ENCODE measurements at places on chromosomes 3 and 15.

- DNase-seq, result no peak
Observed at GRCh38 chr15:85314146-85314545, 66.3 kb upstream of the AKAP13 start.

GRCh38 chr15:101001056-101001455, 81.9 kb downstream of the LRRK1 start:
- no peak for DNase-seq

- no peak for DNase-seq
Observed at GRCh38 chr15:77706482-77707244, 74.0 kb upstream of the LINGO1 start.

GRCh38 chr3:160695003-160695402, 18.0 kb downstream of the ARL14 start:
- DNase-seq, result no peak

DNA sequence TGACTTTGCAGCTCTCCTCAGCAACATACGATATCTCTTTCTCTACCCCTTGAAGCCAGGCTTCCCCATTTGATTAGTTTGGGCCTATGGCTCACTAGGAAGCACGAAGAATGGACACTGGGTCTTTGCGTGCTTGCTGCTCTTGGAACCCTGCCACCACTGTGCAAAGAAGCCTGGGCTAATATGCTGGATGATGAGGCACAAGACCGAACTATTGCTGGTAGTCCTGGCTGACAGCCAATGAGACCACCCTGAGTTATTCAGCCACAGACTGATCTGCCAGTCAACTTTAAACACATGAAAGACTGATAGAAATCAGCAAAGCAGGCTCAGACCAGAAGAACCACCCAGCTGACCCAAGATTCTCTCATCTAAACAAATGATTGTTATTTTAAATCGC, 250.3 kb downstream of the CBLB start:
- DNase-seq, result no peak

GRCh38 chr3:193782276-193782647, 189.3 kb downstream of the OPA1 start:
- DNase-seq, result no peak

DNA sequence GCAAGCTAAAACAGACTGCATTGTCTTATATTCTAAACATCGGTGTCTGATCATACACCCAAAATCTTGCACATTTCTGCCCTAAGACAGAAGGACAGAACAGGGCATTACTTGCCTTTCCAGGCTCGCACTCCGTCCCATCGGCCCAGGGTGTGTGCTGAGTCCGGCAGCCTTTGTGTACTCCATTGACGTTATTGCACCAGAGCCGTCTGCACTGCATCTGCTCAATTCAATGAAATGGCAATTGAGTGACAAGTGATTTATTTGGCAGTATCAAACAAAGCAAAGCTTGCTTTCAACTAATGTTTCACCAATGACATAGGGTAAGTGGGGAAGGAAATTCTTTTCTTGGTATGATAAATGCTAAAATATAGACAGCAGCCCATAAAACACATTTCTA, 40.0 kb downstream of the ADAMTS9 start:
- DNase-seq, result no peak

- peak; percentile 38 for DNase-seq
Observed at GRCh38 chr15:64651601-64652191, 123.7 kb downstream of the RBPMS2 start.

GRCh38 chr15:63983061-63983711, 63.1 kb downstream of the DAPK2 start:
- DNase-seq, result no peak

DNA sequence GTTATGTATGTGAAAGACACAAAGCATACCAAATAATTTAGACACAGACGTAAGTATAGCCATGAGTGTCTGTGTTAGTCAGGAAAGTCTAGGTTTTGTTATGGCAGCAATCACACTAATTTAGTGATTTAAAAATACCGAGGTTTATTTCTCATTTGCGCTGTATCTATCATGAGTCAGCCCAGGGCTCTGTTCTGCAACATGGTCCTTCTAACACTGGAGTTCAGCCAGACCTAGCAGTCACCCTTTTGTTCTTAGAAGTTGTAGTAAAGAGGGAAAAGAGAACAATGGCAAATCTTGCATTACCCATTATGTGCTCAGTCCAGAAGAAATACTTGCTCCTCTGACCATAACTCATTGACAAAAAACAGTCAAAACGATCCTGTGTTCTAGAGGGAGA, 311.5 kb downstream of the NLGN1 start:
- DNase-seq, result no peak

DNA sequence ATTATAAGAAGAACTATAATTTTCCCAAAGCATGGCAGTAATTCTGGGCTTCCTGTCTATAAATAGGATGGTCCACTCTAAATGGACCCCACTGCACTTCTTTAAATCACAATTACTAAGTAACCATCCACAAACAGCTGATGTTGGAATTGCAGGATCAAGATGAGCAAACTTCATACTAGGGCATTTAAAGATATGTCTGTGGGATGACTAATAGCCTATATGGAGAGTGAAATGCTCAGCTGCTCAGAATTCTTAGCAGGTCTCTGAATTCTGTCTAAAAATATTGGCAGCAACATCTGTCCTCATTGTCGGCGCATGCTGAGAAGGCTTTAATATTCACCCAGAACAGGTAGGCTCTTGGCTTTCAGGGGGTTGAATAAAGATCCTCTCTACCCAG, 140.4 kb downstream of the SATB1 start:
- DNase-seq, result no peak

GRCh38 chr3:15108082-15108545, 9.2 kb upstream of the RBSN start:
- peak; percentile 77 for DNase-seq

DNA sequence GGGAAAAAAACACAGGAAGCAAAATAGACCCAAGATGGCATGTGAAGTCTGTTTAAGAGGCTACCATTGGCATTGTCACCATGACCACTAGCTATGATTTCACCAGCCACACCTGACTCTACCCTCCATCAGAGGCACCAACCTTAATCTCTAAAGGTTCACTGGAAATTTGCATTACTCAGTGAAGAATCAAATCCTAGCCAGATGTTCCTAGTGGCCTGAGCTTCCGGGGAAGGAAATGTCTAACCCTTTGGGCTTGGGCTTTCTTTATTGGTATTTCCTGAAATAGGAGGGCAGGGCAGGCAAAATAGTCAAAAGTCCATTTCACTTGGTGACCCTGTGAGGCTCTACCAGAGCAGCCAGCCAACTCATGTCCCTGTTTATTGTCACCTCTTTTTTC, 110.9 kb upstream of the PHLDB2 start:
- DNase-seq, result no peak
